ENCODE measurements at places on chromosomes 1 and 21.

- DNase-seq = no peak
Measured at GRCh38 chr1:25056536-25056935, 126.5 kb upstream of the RUNX3 start.

- DNase-seq = no peak
Measured at GRCh38 chr1:74464037-74464436, 48.4 kb downstream of the LRRC53 start.

- DNase-seq = no peak
Measured at GRCh38 chr1:206892351-206892984, 4.8 kb upstream of the IL24 start.

DNA sequence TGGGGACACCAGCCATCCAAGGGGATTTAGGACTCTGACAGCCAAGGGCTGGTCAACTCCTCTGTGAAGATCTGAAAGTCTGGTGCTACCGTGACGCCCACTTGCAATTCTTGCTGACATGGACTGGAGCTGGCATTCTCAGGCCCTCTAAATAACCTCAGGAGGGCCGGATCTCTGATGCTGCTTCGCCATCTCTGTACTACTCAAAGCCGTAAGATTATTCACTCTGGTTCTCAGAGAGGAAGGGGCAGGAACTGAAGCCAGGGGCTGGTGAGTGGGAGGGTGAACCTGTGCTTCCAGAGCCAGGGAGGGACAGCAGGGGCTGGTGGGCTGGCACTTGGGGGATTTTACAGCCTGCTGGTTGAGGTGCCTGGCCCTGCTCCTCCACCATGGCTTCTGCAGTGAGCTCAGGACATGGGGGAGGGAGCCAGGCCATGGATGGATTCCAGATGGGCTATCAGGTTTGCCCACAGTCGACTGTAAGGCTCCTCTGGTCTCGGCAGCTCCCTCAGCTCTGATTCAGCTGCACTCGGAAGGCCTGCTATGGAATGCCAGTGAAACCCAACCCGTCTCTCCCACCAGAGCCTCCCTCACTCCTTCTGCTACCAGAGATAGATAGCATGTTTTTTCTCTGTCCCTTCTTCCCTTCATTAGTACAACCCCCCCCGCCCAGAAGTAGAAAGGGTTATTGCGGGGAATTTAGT is 84.5 kb downstream of the PLXNA2 start:
- no peak for DNase-seq

GRCh38 chr1:27520651-27521050 is 30.7 kb upstream of the WASF2 start:
- DNase-seq = no peak

- no peak for DNase-seq
Measured at GRCh38 chr21:46456750-46457149, 1.9 kb upstream of the DIP2A start.

DNA sequence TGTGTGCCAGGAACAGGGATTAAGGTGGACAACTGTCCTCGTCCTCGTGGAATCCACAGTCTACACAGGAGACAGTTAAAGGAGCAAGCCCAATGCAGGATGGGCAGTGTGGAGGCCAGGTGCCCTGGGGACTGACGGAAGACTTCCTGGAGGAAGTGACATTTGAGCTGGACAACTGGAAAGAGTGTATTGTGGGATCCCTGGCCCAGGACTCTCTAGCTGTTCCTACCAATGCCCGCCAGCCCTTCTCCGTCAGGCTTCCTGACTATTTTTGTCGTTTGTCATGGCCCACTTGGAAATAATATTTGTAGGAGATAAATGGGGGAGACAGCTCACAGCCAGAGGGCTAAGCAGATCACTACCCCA is 235.3 kb downstream of the TOMM20 start:
- no peak for DNase-seq

DNA sequence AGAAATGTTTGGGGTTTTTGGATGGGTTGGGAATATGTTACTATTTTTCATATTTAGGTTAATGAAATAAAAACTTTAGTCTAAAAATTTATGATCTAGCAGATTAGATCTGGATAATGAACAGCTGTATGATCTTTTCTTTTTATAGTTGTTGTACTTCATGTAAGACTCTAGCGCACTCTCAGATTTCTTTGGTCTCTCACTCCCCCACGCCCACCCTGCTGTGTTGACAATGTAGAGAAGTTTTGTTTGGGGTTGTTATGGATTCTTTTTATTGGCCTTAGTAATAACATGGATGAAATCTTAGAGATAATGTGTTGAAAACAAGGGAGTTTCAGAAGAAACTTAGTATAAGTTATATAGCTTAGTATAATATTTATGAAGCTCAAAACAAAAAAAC is 5.5 kb downstream of the KLF18 start:
- no peak for DNase-seq

GRCh38 chr1:93079685-93080141 is 630 bp downstream of the MTF2 start:
- DNase-seq = no peak

- no peak for DNase-seq
Measured at GRCh38 chr21:33951276-33952178, 35.9 kb upstream of the ATP5PO start.

GRCh38 chr1:201215531-201216357 is 25.1 kb downstream of the IGFN1 start:
- no peak for DNase-seq

GRCh38 chr1:216090556-216090955 is 332.7 kb downstream of the USH2A start:
- no peak for DNase-seq

DNA sequence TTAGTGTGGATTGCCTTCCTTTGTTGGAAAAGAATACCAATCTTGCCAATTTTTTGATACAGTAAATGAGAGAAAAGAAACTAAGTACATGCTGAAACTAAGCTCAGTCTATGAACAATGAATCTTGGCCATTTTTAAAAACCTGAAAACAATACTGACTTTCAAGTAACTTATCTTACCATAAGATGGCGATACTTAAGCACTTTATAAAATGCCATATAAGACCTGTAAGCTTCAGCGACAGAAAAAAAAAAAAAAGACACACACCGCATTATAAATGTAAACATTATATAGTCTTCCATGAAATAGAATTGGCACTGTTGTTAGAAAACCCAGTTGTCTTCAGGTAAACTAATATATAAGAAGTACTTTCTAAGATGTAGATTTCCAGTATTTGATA is 3.0 kb downstream of the OLFM3 start:
- no peak for DNase-seq

- no peak for DNase-seq
Measured at GRCh38 chr1:97603776-97604175, 317.1 kb downstream of the DPYD start.

GRCh38 chr1:41689558-41689981 is 205.1 kb upstream of the EDN2 start:
- DNase-seq = no peak

- DNase-seq = no peak
Measured at GRCh38 chr1:91619881-91620280, 119.2 kb downstream of the CDC7 start.

- no peak for DNase-seq
Measured at GRCh38 chr1:115811140-115811828, 29.6 kb downstream of the NHLH2 start.

DNA sequence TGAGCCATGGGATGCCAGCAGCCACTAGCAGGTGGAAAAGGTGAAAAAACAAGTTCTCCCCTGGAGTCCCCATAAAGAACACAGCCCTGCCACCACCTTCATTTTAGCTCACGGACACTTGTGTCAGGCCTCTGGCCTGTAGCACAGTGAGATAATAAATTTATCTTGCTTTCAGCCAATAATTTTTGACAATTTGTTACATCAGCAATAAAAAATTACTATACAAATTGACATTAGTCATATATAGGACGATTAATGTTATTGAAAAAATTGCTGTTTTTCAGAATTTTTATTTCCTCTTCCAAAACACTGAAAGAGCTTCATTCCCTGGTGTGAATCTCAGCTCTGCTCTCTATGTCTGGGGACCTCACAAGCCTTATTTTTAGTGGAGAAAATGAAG is 152.9 kb upstream of the ETV3 start:
- DNase-seq = no peak

GRCh38 chr21:40118527-40118926 is 251.3 kb downstream of the PCP4 start:
- DNase-seq = no peak

DNA sequence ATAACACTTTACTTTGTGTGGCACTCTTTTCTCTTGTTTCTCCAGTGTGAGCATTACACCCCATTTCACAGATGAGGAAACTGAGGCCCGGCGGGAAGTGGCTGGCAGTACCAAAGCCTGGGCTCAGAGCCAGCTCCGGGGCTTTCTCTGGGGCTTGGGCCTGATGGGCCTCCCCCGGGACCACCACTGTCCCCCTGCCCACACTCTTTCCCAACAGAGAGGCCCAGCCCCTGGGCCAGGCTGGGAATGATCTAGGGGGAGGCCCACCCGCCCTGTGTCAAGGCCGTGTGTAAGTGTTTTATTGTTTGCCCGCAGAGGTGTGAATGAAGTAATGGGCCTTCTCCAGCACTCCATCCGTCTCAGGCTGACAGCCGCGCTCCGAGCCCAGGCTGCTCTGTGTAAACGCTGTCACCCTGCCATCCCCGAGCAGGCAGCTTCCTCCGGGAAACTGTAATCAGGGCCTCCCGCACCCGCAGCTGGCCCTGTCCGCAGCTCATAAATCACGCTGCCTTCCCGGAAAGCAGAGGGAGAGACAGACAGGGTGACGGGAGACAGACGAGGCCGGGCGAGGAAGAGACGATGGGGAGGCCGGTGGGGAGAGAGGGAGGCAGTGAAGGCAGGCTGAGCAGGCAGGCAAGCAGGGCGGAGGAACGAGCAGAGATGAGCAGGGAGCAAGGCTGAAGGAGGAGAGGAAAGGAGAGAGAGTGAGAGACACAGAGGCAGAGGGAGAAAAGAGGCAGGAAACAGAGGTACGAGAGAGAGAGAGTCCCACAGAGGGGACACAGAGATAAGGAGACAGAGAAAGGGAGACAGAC is 109.7 kb upstream of the ZBTB40 start:
- DNase-seq = no peak

DNA sequence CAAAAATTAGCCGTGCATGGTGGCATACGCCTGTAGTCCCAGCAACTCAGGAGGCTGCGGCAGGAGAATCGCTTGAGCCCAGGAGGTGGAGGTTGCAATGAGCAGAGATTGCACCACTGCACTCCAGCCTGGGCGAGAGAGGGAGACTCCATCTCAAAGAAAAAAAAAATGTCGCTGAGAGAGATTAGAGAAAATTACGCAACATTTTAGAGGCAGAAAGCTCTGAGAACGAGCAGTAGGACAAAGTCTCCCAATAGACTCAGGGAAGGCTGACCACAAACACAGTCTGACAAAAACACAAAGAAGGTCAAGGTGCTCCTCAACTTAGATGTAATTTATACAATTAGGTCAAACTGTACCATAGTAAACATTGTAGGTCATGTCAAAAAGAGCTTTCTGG is 367.6 kb upstream of the ZRANB2 start:
- no peak for DNase-seq

DNA sequence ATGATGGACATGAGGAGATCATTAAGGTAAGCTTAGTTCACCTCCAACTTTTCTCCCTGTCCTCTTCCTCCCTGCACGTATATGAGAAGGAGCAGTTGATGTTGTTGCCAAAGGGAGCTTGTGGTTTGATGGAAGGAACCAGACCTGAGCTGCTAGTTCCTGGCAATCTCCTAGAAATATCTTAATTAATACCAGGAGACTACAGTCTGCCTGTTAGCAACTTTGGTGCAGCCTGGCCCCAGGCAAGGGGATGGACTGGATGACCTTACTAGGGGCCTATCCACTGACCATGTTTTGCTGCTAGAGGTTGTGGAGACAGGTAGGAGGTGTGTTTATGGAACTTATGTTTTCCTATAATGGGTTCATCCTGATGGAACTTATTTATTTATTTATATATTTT is 22.6 kb downstream of the TUFT1 start:
- DNase-seq = no peak

DNA sequence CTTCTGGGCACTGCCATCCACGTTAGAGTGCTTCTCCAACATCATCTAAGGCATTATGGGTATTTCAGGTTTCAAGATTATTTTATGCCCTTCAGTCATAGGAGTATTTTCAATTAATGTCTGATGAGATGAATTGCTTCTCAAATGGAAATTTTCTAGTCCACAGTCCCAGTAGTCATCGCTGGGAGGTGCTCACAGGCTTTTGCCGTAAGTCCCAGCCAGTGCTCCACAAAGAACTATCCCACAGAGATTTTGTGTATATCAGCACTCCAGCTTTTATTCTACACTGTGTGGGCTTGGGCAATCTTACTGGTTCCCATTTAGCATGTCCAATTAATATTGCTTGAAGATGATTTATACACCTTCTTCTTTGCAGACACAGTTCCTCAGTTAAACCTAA is 61.0 kb downstream of the SMYD2 start:
- DNase-seq = no peak

- no peak for DNase-seq
Measured at GRCh38 chr1:184576822-184577221, 177.8 kb downstream of the EDEM3 start.

DNA sequence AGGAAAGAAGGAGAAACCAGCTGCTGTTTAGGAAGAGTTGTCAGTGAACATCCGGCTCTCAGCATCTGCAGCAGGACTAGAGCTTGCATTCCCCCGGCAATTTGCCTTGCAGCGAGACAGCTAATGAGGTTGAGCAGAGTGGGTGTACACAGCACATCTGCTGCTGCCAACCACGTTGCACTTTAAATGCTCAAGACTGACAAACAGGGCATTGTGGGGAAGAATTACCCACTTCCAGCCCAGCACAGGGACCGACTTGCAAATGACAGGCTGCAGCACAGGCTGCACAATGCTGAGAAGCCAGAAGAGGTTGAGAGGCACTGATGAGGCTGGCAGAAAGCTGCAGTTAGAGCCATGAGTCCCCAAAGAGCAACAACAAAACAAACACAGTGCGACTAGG is 47.5 kb upstream of the PLA2G2C start:
- DNase-seq = no peak

DNA sequence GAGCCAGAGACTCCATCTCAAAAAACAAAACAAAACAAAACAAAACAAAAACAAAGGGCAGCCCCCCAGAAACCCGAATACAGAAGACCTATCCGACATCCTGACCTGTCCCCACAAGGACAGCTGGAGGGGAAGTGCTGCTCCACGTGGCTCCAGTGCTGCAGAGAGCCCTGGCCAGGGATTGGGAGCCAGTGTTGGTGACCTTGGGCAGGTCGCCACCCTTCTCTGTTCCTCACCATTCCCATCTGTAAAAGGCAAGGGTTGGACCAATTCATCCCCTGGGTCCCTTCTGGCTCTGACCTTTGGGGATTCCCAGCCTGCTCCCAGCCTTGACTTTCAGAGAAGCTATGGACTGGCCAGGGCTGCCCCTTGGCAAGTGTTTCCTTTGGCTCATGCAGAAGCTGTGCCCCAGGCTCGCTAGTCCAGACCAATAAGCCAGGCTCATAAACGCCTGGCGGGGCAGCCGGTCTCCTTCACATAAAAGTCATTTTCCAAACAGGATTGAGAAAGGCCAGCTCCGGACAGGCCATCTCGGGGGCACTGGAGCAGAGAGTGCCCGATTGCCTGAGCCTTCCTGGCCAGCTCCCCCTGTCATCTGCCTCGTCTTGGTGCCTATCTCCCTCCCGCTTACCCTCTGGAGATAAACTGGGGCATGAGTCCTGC is 20.0 kb upstream of the PADI1 start:
- DNase-seq = no peak

GRCh38 chr1:54296666-54297065 is 96.7 kb downstream of the MRPL37 start:
- DNase-seq = no peak

- peak; percentile 46 for DNase-seq
Measured at GRCh38 chr1:156920233-156921052, at the start of gene LRRC71. Gene LRRC71, plus strand, starts transcription at chr1:156920632. Its CDS starts 172 bp downstream, at chr1:156920804.

GRCh38 chr1:18681423-18681835 is 50.8 kb downstream of the PAX7 start:
- no peak for DNase-seq
